Stimulated activated CD8-positive, alpha-beta memory T cell treated with anti-CD3 and anti-CD28 coated beads, Interleukin-15, amount 100 ng/mL, for 24 hours (primary cell): ENCODE measurements at places on chromosomes 2 and 18.

- DNase-seq: no peak
Measured at GRCh38 chr18:44895176-44895798, 214.6 kb downstream of the SETBP1 start.

GRCh38 chr2:106921451-106921850 is 35.5 kb upstream of the ST6GAL2 start:
- no peak for DNase-seq

- no peak for DNase-seq
Measured at GRCh38 chr2:180456801-180457200, 449.7 kb upstream of the CWC22 start.

DNA sequence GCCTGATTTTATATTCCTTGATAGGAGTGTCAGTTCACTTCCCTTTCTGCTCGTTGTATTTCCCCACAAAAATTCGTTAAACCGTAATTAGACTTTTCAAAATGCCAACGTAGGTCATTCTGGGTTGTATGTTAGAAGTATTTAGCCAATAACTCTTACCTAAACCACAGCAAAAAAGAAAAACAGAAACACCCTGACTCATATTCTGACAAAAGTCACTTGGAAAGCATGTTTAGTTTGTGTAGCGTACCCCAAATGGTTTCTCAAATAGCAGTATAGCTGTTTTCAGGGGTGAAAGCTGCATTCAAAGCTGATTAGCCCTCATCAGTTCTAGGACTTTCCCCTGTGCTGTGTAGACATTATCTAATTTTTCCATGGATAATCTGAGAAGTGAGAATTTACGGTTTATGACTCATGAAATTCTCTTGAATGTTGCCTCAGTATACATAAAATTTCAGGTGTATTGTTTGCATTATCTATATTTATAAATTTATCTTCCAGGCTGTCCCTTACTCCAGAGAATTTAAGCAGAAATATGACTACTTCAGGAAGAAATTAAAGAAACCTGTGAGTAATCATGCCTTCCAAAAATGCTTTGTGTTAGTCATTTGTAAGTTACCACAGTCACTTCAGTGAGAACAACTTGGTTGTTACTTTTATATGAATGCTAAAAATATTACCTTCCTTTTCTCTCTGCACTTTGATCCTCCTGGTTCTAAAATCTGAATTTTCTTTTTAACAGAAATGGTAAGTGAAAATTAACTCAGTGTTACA is 264.9 kb downstream of the ALPK2 start:
- no peak for DNase-seq

DNA sequence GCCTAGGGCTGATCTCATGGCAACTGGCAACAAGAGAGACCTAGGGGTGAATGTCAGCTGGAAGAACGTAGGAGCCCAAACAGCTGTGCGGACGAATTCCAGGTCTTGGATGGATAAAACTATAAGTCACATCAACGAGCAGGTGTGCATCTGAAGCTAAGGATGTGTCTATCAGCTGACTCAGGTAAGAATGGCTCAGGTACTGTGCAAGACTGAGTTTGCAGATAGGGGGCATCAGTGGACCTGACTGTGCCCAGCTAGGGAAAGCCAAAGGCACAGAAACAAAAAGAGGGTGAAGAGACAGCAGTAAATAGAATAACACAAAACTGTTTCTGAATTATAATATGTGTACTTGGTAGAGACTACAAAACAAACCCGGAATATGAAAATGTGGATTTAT is 357.3 kb downstream of the ZEB2 start:
- DNase-seq: no peak

DNA sequence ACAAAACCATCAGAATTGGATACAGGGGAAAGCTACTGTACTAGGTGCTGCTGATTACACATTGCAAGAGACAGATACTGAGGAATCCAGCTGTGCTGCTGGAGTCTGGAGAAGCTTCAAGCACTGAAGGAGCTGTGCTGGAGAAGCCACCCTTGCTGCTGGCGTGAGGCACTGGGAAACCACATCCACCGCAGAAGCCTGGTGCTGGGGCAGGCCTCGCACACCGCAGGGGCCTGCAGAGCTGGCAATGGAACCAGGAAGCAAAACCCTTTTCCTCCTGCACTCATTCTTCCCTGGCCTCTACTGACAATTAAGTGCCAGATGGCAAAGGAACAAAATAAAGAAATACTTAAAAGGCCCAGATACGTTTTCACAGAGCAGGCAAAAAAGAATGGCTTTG is 94.4 kb upstream of the MSH6 start:
- DNase-seq: no peak

GRCh38 chr2:59339121-59339836 is 1098.2 kb upstream of the FANCL start:
- no peak for DNase-seq

GRCh38 chr18:7609617-7610016 is 42.5 kb downstream of the PTPRM start:
- no peak for DNase-seq

DNA sequence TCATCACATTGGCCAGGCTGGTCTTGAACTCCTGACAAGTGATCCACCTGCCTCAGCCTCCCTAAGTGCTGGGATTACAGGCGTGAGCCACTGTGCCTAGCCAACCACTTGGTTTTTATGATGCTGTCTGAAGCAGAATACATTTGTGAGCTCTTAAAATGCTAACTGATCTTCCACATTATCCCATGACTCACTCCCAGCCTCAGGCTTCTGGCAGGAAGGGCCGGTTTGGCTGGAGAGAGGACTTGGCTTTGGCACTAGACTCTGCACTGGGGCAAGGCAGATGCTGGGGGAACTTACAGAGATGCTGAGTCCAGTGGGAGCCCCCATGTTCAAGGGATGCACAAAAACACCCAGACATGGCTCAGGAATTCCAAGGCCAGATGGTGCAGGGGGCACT is 40.5 kb upstream of the SH3BP4 start:
- no peak for DNase-seq

GRCh38 chr2:9939587-9940485 is 11.7 kb upstream of the GRHL1 start:
- no peak for DNase-seq

- DNase-seq: no peak
Measured at GRCh38 chr2:196725882-196726281, 73.6 kb downstream of the GTF3C3 start.

- DNase-seq: no peak
Measured at GRCh38 chr18:36066001-36066400, 1.4 kb downstream of the RPRD1A start.

GRCh38 chr2:146123256-146123655 is 1603.3 kb upstream of the ZEB2 start:
- no peak for DNase-seq

GRCh38 chr18:38571651-38572050 is 1006.1 kb upstream of the CELF4 start:
- no peak for DNase-seq

- no peak for DNase-seq
Measured at GRCh38 chr2:23681356-23682140, 245.4 kb downstream of the ATAD2B start.

GRCh38 chr2:127829845-127830246 is 18.9 kb upstream of the WDR33 start:
- no peak for DNase-seq

- DNase-seq: no peak
Measured at GRCh38 chr18:52009958-52010357, 330.0 kb upstream of the DCC start.

DNA sequence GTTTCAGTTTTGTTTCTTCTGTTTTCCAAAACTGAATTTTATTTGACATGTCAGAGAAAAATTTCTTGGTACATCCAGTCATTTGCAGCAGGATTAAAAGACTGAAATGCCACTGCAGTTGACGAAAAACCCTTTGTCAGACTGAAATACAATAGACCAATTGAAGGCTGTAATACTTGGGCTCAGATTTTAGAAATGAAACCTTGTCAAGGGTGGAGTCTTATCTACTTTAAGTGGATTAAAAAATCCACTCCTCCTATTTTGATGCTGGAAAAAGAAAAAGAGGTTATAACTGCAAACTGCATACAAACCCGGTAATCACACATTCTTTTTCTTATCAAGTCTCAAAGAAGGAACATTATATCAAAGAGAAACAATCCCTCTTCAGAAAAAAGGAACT is 80.2 kb upstream of the NEUROD1 start:
- DNase-seq: no peak

- DNase-seq: no peak
Measured at GRCh38 chr18:37400802-37401201, 164.8 kb downstream of the CELF4 start.

DNA sequence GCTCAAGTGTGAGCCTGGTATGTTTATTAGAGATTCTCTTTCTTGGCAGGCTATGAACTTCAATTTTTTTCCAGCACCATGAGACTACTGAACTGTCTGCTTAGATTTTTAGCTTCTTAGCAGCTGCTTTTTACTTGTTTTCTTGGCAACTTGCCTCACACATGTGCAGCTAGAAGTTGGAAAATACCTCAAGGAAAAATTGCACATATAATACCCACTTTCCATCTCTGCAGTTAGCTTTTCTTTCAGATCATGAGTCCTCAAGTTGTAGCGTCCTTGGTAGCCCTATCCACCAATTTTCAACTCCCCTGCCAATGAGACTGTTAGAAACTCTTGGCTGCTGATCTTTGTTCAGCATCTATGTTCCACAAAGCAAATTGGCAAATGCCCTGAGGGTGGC is 302.1 kb downstream of the HRH4 start:
- no peak for DNase-seq

DNA sequence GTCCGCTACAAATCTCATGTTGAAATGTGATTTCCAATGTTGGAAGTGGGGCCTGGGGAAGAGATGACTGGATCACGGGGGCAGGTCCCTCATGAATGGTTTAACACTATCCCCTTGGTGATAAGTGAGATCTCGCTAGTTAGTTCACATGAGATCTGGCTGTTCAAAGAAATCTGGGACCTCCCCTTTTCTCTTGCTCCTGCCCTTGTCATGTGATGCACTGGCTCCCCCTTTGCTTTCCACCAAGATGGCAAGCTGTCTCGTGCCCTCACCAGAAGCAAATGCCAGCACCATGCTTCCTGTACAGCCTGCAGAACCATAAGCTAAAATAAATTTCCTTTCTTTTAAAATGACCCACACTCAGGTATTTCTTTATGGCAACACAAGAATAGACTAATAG is 57.3 kb upstream of the C2orf15 start:
- no peak for DNase-seq

- no peak for DNase-seq
Measured at GRCh38 chr18:73719611-73720010, 428.0 kb downstream of the FBXO15 start.

DNA sequence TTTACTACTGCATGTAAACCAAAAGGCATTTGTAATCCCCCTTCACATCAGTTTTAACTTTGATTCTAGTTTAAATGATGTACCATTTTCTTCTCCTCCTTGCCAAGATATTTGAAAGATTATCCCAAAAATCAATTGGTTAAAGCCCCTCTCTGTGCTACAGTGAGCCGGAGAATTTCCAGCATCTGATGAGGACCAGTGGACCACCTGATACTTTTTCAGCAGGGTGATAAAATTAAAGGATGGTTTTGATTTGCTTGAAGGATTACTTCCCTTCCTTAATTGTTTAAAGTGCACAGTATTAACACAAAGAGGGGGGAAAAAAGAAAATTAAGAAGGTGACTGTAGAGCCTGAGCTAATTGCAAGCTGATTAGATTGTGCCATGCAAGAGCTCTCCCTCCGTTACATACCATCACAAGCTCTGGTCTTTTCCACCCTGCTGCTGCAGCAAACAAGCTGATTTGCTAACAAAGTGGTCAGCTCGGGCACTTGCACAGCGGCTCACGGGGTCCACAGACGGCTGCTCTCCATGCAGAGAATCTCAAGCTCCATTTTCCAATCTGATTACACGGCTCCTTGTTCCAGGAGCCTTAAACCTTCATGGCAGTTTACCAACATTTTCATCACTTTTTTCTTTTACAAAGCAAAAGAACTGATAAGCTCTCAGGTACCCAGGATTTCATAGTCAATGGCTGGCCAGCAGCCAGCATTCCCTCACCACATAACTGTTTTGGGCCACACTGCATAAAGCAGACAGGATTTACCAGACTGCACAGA is 22.1 kb downstream of the FIGN start:
- no peak for DNase-seq

- DNase-seq: no peak
Measured at GRCh38 chr2:172204309-172204708, 101.6 kb upstream of the DLX2 start.

GRCh38 chr2:85240055-85240454 is 87.7 kb downstream of the TGOLN2 start:
- no peak for DNase-seq

- DNase-seq: no peak
Measured at GRCh38 chr2:164498836-164499235, 122.4 kb downstream of the GRB14 start.

DNA sequence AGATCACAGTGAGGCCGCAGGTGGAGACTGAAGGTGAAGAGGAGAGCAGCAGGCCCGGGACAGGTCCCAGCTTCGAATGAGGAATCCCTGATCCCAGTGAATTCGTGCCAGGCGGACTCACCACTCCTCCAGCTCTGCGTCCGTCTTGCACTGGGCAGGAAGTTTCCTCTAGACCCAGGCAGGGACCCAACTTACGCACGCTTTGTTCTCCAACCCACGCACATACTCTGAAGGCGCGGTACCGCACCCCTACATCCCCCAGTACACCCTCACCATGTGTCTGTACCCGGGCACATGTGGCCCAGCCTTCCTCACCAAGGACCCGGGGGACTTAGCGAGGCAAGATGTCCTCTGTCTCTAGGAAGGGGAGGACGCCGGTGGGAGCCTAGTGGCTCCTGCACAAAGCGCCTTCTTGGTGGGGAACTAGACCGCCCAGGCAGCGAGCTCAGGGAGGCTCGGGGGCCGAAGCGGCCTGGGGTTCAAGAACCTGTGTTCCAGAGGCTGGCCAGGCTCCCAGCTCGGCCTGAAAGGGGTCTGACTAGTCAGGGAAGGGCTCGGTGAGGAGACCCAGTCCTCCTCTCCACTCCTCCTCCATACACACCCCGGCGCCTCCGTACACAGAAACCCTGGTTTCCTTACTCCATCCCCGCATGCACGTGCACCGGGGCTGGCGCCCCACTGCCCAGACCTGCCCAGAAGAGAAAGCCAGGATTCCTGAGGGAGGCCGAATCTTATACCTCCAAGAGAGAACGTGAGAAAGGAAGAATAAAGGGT is 38.3 kb upstream of the ATP6V1B1 start:
- DNase-seq: no peak

DNA sequence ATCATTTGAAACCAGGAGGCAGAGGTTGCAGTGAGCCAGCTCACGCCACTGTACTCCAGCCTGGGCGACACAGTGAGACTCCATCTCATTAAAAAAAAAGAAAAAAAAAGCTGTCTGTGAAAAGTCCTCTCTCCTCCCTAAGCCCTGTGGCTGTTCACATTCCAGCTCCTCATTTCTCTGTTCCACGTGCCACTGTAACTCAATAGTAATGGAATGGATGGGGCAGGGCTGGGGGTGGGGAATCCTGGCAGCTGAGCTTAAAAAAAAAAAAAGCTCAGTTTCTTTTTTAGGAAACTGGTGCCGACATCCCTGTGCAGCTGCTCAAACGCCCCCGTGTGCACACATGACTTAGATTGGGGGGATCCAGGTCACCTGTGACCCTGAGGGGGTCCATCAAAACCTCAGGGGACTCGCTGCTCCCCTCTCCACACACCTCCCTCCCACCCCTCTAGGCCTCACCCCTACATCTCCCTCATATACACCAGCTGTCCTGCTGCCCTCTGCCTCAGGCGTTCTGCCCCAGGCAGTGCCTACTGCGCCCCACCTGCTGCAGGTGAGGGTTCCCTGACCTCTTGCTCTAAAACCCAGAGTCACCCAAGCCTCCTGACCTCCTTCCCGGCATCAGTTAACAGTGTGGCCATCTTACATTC is 255.4 kb downstream of the AGAP1 start:
- no peak for DNase-seq

- no peak for DNase-seq
Measured at GRCh38 chr2:218046238-218046637, 22.8 kb upstream of the RUFY4 start.
